ENCODE measurements at places on chromosomes 3 and 15. TPM values are rescaled to one million over a fixed set of nuclear protein-coding genes. Genes with fewer than 3 reads are reported as not detected.

Gene OXTR
- 0.32 TPM for total RNA-seq

Gene SENP7
- 43.2 TPM for total RNA-seq

Gene SH2D7
- not detected for total RNA-seq

Gene IGDCC3
- 0.33 TPM for total RNA-seq

Gene SLC38A3
- total RNA-seq, result 2.5 TPM

Gene ITIH1
- not detected for total RNA-seq

Gene MOBP
- total RNA-seq, result not detected

Gene APOD
- 1,247 TPM for total RNA-seq

Gene ACOX2
- total RNA-seq, result 31.5 TPM

Gene FAM43A
- total RNA-seq, result 10.1 TPM

Gene SMARCC1
- 63.2 TPM for total RNA-seq

Gene C2CD4A
- total RNA-seq, result not detected

Gene ZSCAN2
- 14.4 TPM for total RNA-seq

Gene CHRNA7
- 4.8 TPM for total RNA-seq

Gene LRRIQ4
- total RNA-seq, result 0.15 TPM

Gene POPDC2
- 1.1 TPM for total RNA-seq

Gene RBM5
- 343 TPM for total RNA-seq

Gene PLSCR2
- total RNA-seq, result 2.0 TPM

Gene SLC9C1
- total RNA-seq, result not detected

Gene CDCP1
- total RNA-seq, result 8.5 TPM

Gene ALS2CL
- total RNA-seq, result 20.6 TPM

Gene ACTRT3
- 3.3 TPM for total RNA-seq

Gene C3orf52
- total RNA-seq, result 8.5 TPM

Gene C3orf20
- 0.15 TPM for total RNA-seq
